GM23248 (cell line): ENCODE measurements at places on chromosomes 3 and 15.

- DNase-seq: peak; percentile 55
Measured at GRCh38 chr3:15367059-15367458, 34.7 kb upstream of the SH3BP5 start.

GRCh38 chr15:87981969-87982368 is 274.6 kb downstream of the NTRK3 start:
- no peak for DNase-seq

DNA sequence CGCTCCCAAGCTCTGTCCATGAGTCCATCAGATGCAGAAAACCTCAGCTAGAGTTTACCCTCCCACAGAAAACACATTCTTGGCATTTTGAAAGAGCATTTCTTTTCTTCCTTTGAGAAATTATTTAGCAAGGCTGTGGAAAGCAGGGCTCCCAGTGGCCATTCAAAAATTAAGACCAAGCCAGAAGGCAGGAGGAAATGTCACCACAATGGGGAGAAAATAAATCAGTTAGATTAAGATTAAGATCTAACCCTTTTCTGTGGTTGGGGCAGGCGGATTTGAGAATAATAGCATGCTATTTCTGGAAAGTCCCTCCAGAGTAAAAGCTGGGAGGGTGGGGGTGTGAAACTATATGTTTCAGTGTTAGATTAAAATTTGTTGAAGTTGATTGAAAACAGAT is 20.2 kb downstream of the LRIG1 start:
- DNase-seq: peak; percentile 54

DNA sequence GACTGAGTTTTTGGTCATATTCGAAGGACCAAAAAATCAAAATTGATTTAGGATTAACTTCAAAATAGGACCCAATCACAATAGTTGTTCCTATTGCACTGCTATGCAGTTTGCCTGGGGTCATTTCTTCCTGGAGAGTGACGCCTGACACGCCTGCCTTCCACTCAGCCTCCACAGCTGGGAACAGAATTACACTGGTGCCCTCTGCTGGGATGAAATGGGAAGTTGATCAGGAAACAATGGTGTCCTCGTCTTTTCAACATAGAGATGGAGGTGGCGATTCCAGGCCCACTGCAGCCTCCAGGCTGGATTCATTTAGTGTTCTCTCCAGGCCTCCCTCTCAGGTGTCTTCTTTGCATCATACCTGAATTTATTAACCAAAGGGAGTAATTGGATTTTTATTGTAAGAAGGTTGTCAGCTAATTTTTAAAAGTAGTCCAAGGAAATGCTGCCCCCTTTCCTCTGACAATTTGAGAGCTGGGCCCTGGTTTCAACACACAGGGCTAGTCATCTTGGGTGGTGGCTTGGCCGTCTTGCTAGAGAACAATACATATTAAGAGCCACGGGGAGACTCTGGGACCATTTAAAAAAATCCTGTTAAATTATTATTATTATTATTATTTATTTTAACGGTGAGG is 69.7 kb downstream of the GAP43 start:
- DNase-seq: peak; percentile 85

DNA sequence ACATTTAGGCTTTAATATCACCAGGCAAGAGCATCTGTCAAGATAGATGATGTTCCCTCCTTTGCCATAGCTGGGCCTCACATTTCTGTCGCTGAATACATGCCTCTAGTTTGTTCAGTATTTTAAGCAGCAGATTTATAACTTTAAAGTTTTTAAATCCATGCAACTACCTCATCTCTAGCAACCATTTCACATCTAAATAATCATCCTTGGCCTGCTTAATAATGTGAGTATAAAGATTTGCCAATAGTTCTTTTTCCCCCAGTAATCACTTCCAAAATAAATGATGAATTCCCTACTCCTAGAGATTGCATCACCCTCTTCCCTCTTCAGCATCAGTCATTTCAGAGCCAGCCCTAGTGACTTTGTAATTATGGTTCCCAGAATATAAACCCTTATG is 36.2 kb upstream of the FILIP1L start:
- DNase-seq: peak; percentile 71

DNA sequence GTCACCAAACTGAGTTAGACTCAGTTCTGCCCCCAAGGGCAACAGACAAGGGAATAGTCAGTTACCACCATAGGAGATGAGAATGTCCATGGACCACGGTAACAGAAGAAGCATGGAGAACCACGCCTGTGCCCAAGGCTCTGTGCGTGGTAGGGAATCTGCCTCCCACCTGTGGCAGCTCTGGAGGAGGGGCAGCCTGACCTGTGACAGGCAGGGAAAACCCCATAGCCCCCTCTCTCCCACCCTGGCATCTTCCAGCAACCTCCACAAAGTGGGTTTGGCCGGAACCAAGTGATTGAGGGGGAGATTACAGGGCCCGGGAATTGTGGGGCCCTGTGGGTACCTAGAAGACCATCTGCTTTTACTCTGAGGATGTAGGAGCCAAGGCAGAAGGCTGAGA is 14.3 kb upstream of the LTF start:
- no peak for DNase-seq

DNA sequence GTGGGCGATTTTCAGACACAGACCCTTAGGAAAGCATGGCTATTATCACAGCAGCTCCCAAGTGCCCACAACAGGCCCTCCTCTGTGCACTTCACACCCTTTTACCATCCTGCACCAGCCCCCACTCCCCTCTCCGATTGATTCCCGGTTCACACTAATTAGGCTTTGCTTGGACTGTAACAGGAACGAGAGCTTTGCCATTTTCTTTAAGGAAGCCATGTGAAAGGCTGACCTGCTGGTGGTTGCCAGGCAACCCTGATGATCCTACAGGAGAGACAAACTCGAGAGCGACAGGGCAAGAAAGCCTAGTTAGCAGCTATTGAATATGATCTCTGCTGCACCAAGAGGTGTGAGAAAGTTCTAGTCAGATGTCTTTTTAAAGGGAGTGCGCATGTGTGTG is 28.2 kb upstream of the DET1 start:
- DNase-seq: no peak

- DNase-seq: no peak
Measured at GRCh38 chr15:79161837-79162508, 71.4 kb upstream of the RASGRF1 start.

DNA sequence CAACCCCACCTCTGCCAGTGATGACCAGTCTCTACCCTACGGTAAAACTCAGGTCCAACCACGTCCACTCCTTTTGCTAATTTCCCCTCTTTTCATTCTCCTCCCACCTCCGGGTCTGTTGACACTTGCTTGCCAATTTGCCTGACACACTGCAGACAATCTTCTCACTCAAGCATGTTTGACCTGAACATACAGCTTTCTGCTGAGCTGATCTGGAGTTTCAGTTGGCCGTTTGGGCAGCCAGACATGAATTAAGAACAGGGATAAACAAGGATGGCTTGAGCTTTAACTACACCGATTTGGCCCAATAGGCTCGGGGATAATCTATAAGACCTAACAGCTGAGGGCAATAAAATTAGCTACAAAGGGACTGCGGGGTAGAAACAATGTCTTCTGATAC is 758.6 kb upstream of the CFAP20DC start:
- DNase-seq: no peak

DNA sequence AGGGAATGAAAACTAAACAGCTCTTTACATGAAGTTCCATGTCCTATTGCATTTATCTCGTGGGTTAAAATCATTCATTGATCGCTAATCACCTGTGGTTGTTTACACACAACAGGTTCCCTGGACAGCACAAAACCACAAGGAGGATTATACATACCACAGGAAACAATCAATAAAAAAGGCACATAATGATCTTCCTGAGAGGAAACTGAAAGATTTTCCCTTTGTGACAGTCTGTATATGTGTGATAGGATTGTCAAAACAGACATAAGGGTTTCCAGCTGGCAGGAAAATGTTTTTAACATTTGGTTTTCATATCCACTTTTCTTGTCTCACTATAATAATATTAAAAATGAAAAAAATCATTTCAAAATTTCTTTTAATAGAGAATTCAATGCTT is 541.8 kb downstream of the NLGN1 start:
- no peak for DNase-seq

GRCh38 chr15:69578787-69579583 is 126.4 kb downstream of the RPLP1 start:
- no peak for DNase-seq

GRCh38 chr3:76456322-76456721 is 583.6 kb upstream of the ROBO2 start:
- no peak for DNase-seq

GRCh38 chr3:34886443-34886842 is 752.9 kb upstream of the ARPP21 start:
- no peak for DNase-seq

GRCh38 chr3:30167541-30168011 is 438.8 kb upstream of the TGFBR2 start:
- DNase-seq: peak; percentile 47

DNA sequence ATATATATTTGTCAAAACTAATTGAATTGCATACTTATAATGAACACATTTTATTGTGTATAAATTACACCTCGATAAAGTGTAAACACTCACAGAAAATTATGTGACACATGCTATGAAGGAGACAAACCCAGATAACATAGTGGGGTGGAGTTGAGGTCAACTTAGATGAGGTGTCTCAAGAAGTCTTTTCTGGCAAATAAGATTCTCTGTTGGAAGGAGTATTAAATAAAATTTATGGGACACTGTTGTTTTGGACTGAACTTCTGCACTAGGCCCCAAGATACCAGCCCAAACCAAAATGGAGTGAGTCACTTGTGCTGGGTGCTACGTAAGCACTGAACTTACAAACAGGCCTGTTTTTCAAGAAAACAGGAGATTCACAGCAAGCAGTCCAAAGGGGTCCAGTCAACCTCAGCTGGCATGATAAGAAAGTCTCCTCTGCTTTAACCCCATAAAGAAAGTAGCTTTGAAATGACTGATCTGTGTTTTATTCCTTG is 18.7 kb downstream of the ACTC1 start:
- DNase-seq: no peak

GRCh38 chr3:20742903-20743552 is 557.0 kb upstream of the SGO1 start:
- no peak for DNase-seq

DNA sequence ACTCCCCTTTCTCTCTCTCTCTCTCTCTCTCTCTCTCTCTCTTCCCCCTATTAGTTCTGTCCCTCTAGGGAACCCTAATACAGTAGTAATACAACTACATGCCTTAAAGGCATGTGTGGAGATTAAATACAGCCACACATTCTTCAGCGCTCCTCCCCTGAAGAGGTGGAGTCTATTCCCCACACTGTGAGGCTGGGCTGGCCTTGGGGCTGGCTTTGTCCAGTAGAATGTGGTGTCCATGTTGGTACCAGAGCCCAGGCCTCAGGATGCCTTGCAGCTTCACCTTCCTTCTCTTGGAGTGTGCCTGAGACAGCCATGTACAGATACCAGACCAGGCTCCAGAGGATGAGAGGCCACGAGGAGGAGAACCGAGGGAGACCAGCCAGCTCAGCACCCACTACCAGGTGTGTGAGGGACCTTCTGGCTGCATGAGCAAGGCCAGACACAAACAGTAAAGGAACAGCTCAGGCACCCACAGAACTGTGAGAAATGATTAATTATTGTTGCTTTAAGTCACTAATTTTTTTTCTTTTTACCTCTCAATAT is 10.7 kb downstream of the SLC6A20 start:
- no peak for DNase-seq

DNA sequence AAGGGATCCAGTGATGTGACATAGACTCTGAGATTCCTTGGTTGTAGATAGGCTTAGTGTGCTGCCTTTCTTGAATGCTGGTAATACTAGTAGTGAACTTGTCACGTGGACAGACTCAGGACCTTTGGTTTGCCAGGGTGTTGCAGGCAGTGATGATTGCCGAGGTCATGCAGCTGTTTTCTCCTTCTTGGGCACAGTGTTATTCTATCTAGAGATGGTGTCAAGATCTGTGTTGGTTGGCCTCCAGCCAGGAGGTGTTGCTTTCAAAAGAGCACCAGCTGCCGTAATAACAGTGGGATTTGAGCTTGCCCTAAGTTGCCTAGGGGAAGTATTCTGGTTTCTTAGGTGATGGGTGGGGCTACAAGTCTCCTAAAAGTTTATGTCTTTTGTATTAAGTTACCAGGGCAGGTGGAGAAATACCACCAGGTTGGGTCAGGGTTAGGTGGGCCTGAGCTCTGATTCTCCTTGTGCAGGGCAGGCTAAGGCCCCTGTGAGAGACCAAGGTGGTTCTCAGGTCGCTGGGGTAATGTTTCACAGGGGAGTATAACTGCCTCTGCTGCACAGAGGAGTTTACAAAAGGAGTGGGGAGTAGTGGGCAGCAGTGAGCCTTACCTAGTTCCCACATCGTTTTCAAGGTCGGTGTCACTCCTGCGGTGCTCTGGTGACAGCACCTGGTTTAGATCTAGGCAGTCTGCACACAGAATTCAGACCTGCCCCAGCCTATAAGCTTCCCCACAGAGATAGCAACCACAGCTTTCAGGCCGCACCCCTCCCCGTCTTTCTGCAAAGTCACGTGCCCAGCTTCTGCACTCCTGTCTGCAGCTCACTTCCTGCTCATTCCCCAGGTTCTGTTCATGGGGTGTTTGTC is 350.3 kb downstream of the DOCK3 start:
- no peak for DNase-seq

DNA sequence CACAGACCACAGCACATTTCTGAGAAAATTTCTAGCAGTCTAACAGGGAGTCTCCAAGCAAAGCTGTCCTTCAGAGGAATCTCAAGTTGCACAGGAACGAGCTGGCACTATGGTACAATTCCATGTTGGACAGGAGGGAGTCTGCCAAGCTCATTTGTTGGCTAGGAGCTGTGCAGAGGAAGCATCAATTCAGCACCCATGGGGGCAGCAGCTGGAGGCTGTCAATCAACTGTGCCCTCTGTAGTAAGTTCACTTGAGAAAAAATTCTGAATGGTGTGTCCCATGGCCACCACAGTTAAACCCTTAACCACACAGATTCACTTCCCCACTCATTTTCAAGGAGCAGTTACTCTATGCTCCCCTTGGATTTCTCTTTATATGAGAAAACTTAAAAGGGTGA is 298.5 kb upstream of the PPP2R3A start:
- no peak for DNase-seq

DNA sequence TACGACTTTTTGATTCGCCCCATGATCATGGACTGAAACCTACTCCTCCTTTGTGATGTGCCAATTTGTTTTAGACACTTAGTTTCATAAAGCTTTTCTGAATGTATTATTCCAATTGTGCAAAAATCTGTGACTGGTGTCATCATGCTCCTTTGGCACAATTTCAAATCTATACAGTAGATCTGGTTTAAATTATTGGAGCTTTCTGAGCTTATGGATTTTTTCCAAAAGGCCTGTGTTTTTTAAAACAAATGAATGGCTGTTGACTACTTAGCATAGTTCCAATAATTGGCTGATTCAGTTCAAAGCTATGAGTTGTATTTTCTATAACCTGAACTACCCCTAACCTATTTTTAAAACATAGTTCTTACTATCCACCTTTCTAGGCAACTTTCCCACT is 282.7 kb downstream of the CNTN3 start:
- peak; percentile 3 for DNase-seq

- DNase-seq: peak; percentile 65
Measured at GRCh38 chr15:89794627-89795241, 18.6 kb downstream of the MESP2 start.

- DNase-seq: no peak
Measured at GRCh38 chr3:162658003-162658402, 1161.4 kb downstream of the OTOL1 start.
